ENCODE measurements at places on chromosomes 6 and 20.

- DNase-seq: no peak
Observed at GRCh38 chr6:149831308-149831820, 32.8 kb downstream of the LRP11 start.

DNA sequence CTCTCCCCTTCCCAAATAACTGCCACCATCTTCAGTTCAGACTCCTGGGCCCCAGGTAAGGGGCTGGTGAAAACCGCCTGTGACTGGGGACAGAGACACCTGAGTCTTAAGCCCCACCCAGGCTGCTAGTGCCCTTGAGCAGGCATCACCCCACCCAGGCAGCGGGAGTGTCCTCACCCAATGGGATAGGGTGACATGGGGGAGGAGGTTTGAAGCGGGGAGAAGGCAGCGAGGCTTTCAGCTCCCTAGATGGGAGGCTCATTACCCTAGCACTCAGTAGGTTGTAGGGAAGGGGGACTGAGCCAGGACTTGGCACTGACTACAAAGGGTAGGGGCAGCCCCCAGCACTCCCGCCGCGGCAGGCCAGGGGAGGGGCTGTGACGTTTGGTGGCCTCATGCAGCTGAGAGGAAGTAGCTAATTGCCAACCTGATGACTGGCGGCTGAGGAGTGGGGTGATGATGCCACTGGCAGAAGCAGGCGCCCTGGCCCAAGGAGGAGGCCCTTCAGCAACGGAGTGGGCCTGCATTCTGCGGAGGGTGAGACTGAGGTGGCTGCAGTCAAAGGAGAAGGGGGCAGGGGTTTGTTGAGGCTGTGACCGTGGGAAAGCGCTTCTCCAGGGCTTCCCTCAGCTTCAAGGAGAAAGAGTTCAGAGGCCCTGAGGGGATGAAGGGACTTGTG, 126.9 kb downstream of the MRPL14 start:
- no peak for DNase-seq

- no peak for DNase-seq
Observed at GRCh38 chr6:158655569-158656450, 6.0 kb downstream of the SYTL3 start.

DNA sequence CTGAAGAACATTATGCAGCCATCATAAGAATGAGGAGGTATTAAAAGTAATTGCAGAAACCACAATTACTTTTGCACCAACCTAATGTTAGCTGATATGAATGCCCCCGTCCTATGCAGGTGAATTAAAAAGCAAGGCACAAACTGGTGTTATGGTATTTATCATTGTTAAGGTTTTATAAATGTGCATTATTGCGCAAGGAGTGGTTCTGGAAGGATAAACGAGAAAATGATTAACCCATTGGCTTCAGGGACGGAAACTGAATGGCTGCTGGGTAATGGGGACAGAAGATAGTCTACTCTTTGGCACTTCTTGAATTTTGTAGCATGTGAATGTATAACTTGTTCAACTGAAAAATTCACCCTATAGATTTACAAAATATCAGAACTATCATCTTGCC, 148.6 kb upstream of the SALL4 start:
- DNase-seq: no peak

GRCh38 chr6:97294451-97294850, 11.4 kb upstream of the MMS22L start:
- DNase-seq: no peak

DNA sequence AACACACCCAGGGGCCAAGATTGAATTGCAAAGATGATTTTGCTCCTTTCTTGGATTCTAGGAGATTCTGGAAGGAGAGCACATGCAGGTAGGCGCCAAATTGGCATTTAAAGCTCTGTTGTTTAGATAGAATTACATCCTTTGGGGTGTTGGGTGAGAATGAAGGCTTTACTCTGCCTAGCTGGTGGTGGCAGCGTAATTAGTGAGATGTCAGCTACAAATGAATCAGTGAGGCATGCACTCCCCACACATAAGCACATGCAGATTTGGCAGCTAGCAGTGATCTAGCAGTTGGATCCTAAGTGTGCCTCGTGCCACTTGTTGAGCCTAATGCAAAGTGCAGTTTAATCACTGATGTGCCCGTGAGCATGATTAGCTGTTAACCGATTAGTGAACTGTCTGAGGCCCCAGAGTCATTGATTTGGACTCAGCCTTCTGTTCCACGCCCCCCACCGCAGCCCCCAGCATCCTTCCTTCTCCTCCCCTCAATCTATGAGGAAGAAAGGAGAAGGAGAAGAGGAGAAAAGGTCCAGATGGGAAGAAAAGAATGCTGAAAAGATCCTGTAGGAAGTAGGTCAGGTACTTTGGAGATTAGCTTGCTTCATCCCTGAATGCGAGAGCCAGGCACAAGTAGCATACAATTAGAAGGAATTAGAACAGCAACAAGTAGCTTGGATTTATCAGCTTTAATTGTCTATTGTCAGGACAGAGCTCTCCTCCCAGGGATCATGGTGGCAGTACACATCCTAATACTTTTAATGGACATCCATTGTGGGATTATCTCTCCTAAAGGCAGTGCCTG, 6.0 kb upstream of the PRDM1 start:
- DNase-seq: no peak

DNA sequence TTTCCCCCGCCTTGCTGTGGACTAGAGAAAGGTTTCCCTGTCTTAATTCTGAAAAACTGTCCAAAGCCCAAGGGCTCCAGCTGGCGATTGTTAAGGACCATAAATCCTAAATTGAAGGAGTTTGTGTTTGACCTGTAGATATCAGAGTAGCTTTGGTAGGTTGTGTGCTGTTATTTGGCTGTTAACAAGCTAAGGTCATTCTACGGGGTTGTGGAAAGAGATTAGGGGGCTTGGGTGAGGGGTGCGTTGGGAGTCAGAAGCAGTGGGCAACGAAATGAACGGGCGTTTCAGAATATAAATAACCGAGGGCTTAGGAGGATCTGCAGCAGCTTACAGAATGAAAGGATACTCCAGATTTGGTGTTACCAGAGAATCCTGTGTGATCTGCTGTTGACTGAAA, 32.6 kb upstream of the BTN3A2 start:
- peak; percentile 23 for DNase-seq

All from G401 (cell line).